Neural crest cell (in vitro differentiated cells): ENCODE measurements at places on chromosomes 3 and 15. TPM values are rescaled to one million over a fixed set of nuclear protein-coding genes. Genes with fewer than 3 reads are reported as not detected.

GRCh38 chr15:101115786-101116680 is 135.8 kb downstream of the CHSY1 start:
- no peaks in the 10 kb centered on the region for H3K36me3 ChIP-seq
- H3K27ac ChIP-seq: peak overlapping the region; percentile 67
- peaks cover 57% of the 10 kb centered on the region for H3K4me1 ChIP-seq
- DNase-seq: no peak

DNA sequence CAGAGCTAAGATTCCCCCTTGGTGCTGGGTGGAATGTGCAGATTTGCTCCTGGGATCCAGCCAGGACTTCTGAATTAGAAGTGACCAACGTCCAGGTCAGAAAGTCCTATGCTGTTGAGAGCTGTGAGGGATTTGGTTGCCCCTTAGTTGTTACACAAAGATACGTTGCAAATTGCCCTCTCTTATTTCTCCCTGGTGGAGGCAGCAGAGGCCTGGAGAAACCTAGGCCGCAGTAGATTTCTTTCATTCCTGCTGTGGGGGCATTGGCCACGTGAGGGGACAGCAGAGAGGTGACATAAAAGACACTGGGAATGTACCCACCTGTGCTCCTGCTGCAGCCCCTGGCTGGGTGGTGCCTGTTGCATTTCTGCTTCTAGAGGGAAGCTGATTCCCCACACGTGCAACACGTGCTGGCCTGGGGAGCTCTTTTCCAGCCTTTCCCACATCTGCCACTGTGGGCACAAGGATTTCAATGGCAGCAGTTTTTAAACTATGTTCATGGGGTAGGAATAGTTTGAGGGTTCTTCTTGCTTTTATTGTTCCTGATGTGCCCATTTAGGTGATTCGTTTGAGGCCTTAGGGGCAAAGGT is 65.7 kb downstream of the SYNM start:
- no peaks in the 10 kb centered on the region for H3K36me3 ChIP-seq
- H3K4me1 ChIP-seq: peaks cover 9% of the 10 kb centered on the region
- no peak overlapping the region for H3K4me3 ChIP-seq
- no peak for DNase-seq
- no peaks in the 10 kb centered on the region for H3K27me3 ChIP-seq
- no peak overlapping the region for H3K27ac ChIP-seq

DNA sequence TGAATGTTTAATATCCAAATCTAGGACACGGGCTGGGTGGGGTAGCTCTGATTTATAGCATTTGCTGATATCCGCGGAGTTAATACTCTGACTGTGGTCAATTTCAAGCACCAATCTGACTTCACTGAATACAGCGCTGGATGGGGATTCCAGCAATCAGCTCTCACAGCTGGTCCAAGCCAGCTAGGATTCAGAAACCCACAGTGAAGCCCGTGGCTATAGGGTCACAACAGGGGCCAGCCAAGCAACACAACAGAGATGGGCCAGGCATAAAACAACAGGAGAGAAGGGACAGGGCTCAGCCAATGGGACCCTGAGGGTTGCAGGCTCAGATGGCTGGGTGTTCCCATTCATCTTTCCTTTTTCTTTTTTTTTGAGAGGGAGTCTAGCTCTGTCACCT is 5.4 kb upstream of the LMAN1L start:
- peaks cover 3% of the 10 kb centered on the region for H3K4me1 ChIP-seq
- no peak overlapping the region for H3K4me3 ChIP-seq
- peaks cover 3% of the 10 kb centered on the region for H3K27me3 ChIP-seq
- H3K36me3 ChIP-seq: peaks cover 5% of the 10 kb centered on the region
- no peak for DNase-seq

- DNase-seq: peak; percentile 74
- no peaks in the 10 kb centered on the region for H3K36me3 ChIP-seq
- peaks cover 53% of the 10 kb centered on the region for H3K4me1 ChIP-seq
- H3K27me3 ChIP-seq: peaks cover 12% of the 10 kb centered on the region
- no peak overlapping the region for H3K27ac ChIP-seq
- peak overlapping the region; percentile 93 for H3K4me3 ChIP-seq
These were observed 416 bp upstream of the CORO2B start for GRCh38 chr15:68578175-68578979.

Gene DNAJA4
- not detected in 2 replicates for total RNA-seq

Gene MINAR1
- 1.9 and 2.0 TPM in 2 replicates for total RNA-seq

Gene HTR3E
- total RNA-seq: not detected in 2 replicates

Gene PIF1
- total RNA-seq: 53.2 and 62.7 TPM in 2 replicates

Gene NAALADL2
- 2.8 and 4.3 TPM in 2 replicates for total RNA-seq
